ENCODE measurements at places on chromosomes 2 and 18.
A peak's percentile ranks its signal among the peaks of the same experiment; 100 is the strongest.

GRCh38 chr2:8119782-8120505 lies 561.9 kb upstream of the ID2 start:
- no peak for DNase-seq

DNA sequence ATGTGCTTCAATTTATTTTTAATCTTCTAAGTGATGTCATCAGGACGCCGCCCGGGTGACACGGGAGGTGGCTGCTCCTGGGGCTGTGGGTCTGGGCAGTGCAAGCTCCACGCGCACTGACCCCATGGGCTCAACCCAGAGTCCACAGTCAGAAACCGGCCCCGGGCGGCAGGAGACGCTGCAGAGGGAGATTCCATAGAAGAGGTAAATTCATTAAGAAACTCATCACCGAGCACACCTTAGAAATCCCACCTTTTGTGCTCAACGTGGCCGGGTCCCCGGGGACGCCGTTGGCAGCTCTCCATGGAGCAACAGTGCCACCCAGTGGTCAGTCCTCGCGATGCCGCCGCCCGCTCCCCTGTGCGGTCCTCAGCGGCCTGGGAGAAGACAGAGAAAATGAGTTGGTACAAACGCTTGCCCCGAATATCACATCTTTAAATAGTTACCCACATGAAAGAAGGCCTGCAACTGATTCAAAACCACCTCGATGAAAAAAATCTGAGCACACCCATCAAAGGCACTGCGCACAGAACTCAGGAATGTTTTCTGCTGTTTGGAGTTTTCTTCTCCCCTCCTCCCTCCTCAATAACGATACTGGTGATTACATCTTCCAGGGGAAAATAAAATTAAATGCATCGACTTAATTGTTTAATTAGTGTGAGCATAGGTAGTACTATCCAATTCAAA lies 92.6 kb downstream of the CMPK2 start:
- peak; percentile 52 for DNase-seq

DNA sequence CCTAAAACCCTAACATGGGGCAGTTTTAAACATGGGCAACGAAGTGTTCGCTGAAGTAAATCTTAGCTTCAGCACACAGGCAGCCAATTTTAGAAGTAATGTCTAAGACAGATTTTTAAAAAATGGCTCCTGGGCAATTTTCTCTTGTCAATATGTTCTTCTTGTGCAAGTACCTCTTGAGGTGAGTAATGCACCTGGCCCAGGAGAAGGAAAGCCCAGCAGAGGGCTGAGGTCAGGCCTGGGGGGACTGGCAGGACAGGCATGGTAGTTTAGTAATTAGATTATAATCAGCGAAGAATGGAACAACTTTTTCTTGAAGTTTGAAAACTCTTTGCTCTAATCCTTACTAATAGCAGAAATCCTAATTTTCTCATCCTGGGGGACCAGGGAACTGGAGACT lies 77.6 kb downstream of the SPRED2 start:
- no peak for DNase-seq

GRCh38 chr2:77666251-77666980 lies 144.2 kb upstream of the LRRTM4 start:
- DNase-seq, result no peak

DNA sequence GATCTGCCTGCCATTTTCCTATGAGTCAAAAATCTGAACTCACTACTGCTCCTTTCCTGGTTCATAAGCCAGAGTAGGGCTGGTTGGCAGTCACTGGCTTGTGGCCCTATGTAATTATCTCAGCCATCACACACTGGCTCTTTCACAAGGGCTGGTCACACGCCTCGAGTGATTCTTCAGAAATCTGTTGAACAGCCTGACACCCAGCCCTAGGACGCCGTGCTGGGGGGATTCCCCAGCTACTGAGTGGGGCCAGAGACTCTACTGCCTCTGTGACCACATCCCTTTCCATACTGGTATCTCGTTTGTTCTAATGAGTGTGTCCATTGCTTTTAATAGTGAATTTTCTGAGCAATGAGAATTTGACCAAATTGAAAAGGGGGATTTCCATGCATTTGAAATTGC lies 45.8 kb upstream of the RBM44 start:
- no peak for DNase-seq

- DNase-seq, result no peak
Measured at GRCh38 chr2:10136101-10136934, 13.8 kb downstream of the RRM2 start.

DNA sequence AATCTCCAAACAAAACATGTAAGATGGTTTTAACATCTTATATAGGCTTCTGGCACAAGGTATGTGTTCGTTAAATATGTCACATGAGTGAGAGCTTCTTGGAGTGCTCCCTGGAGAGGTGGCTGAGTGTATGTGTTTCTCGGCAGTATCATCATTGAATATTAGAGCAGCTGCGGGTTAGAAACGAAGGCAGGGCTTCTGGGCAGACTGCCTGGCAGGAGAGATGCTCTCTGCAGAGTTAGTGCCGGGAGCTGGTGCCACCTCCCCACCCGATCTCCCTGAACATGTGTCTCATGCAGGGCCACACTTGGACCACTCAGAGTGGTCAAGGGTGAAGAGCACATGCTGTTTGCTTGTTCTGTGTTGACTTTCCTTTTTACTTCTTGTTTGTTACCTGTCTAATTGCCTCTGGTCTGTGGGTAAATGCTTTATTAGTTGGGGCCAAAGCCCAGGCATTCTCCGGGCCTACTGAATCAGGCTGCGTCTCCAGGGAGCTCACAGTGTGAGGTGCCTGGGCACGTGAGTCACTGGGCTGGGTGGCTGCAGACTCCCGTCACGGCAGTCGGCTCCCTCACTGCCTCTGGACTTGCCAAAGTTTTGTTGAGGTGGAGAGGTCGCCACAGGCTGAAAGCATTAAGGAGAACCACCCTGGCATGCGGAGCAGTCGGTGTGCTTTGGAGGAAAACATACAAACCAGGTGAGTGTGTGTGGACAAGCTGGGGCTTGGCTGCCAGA lies 246.6 kb downstream of the FHOD3 start:
- no peak for DNase-seq

DNA sequence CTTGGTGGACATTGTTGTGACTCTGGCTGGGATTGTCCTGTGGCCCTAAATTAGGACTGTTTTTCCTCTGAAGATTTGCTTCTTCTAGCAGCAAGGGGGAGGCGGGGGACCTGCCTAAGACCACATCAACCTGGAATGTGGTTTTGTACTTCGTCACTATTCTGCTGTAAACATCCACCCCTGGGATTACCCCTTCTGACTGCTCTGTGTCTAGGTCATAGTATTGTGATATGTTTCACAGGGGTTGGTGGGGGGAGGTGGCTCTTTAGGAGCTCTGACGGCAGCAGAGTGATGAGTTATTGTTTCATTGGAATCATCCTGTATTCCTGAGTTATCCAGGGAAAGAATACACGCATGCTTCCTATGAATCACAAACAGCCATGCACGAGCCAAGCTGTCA lies 226.4 kb upstream of the MYT1L start:
- DNase-seq, result no peak

- no peak for DNase-seq
Measured at GRCh38 chr2:80050246-80050645, 254.3 kb downstream of the LRRTM1 start.

DNA sequence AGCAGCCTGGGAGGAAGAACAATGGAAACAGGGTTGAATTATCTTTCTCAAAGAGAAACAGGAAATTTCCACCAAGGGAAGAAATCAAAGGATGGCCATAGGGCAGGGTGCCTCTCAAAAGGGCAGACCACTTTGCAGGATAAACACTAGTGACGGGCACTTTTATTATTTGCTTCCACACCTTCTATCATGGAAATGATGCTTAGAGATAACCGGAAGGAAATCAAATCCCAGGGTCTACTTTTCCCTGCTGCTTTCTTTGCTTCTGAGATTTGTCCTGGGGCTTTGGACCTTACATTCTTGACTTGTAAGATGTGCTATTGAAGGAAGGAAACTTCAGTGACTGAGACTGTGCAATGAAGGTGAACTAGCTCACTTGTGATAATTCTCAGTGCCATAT lies 1.1 kb upstream of the SCN9A start:
- DNase-seq, result no peak

GRCh38 chr2:180124273-180125139 lies 117.4 kb upstream of the CWC22 start:
- no peak for DNase-seq

GRCh38 chr18:70411876-70412435 lies 123.1 kb downstream of the SOCS6 start:
- DNase-seq, result no peak

Measured in left ventricle myocardium inferior (tissue), 1 donor.